ENCODE measurements at places on chromosomes 6 and 20.

- no peak for DNase-seq
Observed at GRCh38 chr6:111866857-111867256, 6.4 kb downstream of the FYN start.

GRCh38 chr6:68876792-68877493, 241.9 kb downstream of the ADGRB3 start:
- no peak for DNase-seq

GRCh38 chr6:43969158-43969981, 157.9 kb downstream of the MRPL14 start:
- no peak for DNase-seq

DNA sequence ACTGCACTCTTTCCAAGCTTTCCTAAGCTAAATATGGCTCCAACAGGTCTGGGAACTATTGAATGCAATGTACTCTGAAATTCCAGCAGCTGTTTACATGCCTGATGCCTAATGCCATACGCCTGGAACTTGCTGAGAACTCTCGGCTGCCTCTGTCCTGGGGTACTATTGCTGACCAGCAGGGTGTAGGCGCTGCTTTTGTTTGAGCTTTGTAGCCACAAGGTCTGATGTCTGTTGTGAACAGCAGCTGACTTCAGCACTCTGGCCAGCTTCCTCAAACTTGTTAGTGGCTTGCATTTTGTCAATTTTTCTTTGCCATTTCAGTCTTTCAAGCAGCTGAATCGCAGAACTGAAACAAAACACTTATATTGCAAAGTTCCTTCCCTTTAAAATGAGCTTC, 26.7 kb downstream of the SAYSD1 start:
- no peak for DNase-seq

DNA sequence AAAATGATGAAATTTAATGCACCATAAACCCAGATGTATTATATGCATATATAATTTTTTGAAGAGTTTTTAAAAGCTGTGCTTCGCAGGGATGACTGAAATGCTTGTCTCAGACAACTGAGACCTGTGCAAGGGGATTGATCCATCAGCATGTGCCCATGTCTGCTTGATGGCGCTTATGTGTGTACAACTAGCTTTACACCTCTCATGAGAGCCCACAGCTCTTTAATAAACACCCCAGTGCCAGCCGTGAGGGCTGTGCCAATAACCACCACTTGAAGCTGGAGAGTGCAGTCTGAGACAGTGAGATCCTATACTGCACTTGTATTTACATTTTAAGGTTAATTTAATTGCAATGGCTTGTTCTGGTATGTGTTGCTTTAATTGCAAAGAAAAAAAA, 225.5 kb downstream of the BCKDHB start:
- DNase-seq = no peak

- DNase-seq = no peak
Observed at GRCh38 chr6:75735491-75736186, 13.4 kb upstream of the MYO6 start.

- DNase-seq = no peak
Observed at GRCh38 chr6:50820869-50821264, 2.2 kb downstream of the TFAP2B start.

GRCh38 chr6:10393544-10394225, 21.2 kb downstream of the TFAP2A start:
- DNase-seq = no peak

GRCh38 chr6:147733686-147734085, 225.2 kb downstream of the SAMD5 start:
- DNase-seq = no peak

DNA sequence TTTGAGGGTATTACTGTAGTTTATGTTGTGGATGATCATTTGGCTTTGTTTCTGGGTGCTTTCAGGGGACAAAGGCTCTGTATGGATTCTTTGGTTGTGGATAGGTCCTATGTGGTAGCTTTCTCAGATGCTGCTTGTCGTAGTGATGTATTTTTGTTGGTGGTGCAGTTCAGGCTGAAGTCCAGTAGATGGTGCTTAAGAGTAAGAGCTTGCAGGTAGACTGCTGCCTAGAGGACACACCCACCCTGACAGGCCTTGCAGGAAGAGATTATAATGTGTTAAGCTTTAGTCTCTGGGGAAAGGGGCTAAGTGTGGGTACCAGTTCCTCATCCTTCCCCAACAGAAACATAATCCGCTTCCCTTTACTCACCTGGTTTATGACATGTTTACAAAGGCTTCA, 62.6 kb upstream of the ADGRB3 start:
- DNase-seq = no peak

DNA sequence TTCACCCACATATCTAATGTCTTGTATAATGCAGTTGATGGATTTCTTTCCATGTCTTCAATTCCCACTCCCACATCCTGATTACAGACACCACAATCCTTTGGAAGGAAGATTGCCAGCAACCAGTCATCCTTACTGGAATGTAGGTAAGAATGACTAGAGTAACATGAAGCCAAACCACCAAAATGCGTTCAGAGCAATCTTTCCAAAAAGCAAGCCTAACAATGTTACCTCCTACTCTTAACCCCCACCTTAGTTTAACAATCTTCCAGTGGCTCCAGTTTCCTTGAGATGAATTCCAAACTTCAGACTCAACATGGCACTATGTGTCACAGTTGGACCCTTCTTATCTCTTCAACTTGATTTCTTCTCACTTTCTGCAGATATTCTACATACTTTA, 685.6 kb downstream of the DOK5 start:
- DNase-seq = no peak

- no peak for DNase-seq
Observed at GRCh38 chr6:11475016-11475415, 62.5 kb upstream of the TMEM170B start.

Data from T-helper 22 cell (primary cell).